ENCODE measurements at places on chromosomes 16 and 17.

- DNase-seq: no peak
Observed at GRCh38 chr16:71923941-71924690, 28.8 kb downstream of the IST1 start.

DNA sequence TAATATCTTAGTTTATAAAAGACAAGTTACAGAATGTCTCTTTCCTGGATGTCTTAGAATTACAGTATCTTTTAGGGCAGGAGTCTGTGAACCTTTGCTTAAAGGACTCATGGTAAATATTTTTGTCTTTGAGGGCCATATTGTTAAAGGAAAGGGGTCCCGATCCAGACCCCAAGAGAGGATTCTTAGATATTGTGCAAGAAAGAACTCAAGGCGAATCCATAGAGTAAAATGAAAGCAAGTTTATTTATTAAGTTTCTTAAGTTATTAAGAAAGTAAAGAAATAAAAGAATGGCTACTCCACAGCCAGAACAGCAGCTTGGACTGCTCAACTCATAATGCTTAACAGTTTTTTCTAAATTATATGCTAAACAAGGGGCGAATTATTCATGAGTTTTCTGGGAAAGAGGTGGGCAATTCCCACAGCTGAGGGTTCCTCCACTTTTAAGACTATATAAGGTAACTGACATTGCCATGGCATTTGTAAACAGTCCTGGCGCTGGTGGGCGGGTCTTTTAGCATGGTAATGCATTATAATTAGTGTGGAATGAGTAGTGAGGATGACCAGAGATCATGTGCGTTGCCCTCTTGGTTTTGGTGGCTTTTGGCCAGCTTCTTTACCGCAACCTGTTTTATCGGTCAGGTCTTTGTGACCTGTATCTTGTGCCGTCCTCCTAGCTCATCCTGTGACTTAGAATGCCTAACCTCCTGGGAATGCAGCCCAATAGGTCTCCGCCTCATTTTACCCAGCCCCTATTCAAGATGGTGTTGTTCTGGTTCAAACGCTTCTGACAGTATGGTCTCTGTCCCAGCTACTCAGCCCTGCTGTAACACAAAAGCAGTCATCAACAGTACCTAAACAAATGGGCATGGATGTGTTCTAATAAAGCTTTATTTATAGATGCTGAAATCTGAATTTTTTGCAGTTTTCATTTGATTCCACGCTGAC, 53.2 kb downstream of the BMERB1 start:
- no peak for DNase-seq

- no peak for DNase-seq
Observed at GRCh38 chr17:9200699-9201359, 179.5 kb downstream of the NTN1 start.

GRCh38 chr16:85613604-85614337, 649 bp downstream of the GSE1 start:
- DNase-seq: no peak

DNA sequence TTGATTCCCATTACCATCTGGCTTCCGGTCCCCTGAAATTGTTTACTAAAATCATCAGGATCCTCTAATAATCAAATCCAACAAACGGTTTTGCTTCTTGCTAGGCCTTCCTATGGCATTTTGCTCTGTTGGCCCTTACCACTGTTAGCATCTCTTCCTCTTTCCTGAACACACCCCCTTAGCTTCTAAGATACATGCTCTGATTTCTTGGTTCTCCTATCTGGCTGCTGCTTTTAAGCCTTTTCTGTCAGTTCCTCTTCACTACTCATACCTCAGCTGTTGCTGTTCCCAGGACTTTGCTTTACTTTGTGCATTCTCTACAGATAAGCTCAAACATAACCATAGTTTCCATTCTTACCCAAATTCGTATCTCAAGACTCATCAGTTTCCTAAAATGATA, 11.4 kb downstream of the CAPNS2 start:
- no peak for DNase-seq
